Stimulated activated CD8-positive, alpha-beta memory T cell treated with anti-CD3 and anti-CD28 coated beads, Interleukin-15, amount 100 ng/mL, for 48 hours (primary cell): ENCODE measurements at places on chromosomes 7 and 10.

GRCh38 chr10:19952224-19953010, 136.2 kb downstream of the PLXDC2 start:
- no peak for DNase-seq

DNA sequence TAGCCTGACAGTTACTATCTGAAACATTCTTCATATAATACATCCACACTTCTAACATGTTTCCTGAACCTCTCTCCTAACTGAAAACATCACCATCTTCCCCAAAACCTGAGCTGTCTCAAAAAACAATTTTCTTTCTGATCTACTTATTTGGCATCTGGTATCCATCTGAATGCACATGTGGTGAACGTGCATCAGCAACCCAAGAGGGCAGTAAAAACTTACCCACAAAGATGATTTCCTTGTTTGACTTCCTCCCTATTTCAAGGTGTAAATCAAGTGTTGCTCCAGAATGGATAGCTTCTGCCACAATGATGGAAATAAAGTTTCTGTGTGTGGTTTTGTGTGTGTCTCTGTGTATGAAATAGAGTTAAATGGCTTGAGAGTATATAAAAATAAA, 500.4 kb downstream of the MAGI2 start:
- no peak for DNase-seq

DNA sequence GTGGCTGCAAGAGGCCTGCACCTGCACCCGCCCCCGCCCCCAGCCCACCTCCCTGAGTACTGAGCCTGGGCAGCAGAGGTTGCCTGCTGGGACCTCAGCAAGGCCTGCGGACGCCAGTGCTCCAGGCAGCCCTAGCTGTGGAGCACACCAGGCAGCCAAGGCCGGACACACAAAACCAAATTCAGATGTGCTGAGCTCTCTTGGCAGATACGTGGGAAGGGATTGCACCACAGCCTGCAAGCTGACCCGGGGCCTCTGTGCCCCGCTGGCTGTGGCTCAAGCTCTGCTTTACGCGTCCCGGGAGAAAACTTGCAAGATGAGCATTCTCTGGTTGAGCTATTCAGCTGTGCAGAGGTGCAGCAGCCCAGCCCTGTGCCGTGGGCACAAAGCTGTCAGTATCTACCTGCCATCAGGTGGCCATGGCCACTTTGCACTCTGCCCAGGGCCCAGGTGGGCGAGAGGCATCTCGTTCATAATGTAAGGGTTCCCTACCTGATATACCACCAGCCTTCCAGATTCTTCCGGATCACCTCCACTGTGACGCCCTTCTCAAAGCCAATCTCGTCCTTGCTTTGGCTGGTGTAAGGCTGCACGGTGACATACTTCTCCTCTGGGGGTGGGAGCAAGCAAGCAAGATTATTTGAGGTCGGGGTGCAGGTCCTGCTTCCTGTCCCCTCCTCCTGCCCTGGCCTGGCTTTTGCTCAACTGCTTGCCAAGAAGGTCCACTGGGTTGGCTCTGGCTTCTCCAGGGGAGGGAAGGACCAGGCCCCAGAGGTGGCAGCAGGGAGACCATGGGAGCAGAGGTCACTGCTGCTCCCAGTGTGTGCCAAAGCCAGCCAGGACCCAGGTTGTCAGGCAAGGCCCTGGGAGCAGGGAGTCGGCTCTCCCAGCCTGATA, 123.4 kb downstream of the NEURL1 start:
- no peak for DNase-seq

- no peak for DNase-seq
These were observed 130.6 kb downstream of the EBF3 start for GRCh38 chr10:129833468-129833950.

DNA sequence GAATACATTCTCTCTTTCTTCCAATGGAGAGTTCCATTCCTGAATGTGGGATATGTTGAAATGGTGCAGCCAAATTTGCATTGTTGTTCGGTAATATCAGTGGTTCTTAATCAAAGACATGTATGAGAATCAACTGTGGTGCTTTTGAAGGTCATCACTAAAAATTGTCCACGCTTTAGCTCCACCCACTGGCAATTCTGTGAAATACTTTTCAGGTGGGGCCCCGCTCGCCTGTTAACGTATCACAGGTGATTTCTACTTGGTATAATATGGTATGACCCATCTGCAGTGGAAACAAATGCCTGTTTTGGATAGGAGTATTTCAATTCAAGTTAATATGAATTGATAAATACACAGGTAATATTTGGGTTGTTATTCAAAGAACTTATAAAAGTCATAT, 178.4 kb downstream of the NSUN6 start:
- DNase-seq, result no peak

DNA sequence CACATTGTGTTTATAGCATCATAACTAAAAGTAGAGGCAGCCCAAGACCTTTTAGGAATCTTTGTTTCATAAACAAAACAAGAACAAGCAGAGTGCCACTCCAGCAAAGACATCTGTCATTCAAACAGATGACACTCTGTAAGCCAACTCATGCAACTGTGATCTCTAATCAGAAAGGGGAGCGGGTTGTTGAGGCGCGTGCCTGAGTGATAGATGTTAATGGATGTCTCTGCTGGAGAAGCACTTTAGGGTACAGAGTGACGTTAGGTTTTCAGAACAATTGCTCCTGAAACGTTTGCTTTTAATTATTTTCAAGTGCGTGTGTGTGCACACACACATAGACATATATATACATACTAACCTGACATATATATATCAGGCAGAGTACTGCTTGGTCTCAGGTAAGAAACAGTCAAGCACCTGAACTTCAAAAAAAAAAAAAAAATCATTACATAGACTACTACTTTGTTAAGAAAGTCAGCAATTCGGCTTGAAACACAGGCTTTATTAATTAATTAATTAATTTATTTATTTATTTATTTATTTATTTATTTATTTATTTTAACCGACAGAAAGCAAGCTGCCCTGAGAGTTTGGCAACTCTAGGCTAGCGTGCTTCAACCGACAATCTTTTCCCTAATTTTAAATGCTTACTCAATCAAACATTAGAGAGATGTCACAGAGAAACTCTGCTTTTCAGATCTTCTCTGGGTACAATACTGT, 109.1 kb downstream of the POU6F2 start:
- no peak for DNase-seq

DNA sequence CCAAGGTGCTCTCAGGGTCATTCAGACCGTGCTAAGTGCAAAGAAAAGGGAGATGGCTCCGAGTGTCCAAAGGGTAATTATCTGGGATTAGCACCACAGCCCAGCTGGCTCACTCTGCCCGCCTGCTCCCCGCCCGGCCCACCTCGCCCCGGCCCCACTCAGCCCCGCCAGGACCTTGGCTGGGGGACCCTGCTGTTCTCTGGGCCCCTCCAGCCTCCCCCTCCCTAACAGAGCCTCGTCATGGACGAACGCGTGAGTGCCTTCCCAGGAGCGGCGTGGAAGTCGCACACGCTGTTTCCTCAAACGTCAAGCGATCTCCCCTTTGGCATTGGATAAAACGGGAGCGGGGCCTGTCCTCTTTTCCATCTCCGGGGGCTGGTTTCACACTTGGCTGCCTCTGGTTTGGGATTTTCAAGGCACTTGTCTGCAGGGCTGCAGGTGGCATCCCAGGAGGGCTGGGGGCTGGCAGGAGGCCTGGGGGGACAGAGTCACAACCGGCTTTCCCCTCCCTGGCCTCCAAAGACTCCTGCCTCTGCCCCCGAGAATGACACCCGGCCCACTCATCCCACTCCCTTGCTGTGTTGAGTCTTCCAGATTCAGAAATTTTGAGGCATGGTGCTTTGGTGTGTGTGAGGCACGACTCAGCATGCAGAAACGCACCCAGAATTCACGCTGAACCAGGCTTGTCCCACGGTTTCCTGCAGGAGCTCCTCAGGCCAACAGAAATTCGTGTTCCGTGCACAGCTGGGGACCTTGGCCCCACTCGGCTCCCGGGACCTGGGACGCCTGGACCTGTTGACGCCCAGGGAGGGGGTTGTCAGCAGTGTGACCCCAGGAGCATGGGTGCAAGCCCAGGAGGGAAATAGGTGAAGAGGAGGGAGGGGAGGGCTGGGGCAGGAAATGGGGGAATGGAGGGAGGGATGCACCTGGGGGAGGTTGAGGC, 110.0 kb downstream of the PDGFA start:
- DNase-seq, result no peak

GRCh38 chr7:32070406-32071360, at the start of gene PDE1C:
TSS of gene PDE1C (minus strand) at chr7:32070407.
- no peak for DNase-seq

DNA sequence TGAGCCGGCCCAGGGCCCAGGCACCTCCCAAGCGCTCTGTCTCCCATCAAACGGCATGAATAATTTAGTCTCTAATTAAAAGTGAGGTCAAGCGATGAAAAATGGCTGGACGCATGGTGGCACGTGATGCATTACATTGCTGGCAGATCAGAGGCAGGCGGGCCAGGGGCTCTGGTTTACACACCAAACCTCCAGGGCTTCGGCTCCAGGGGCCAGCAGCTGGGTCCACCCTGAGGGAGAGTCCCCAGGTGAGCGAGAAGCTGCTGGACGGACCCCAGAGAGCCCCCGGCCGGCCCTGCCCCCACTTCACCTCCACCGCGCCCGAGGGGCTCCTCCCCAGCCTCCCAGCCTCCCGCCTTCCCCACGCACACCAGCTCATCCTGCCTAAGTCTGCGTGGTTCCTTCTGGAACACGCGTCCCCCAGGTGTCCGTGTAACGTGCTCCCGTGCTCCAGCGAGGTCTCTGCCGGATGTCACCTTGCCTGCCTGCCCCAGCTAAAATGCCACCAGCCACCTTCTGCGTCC, 23.2 kb downstream of the UNCX start:
- DNase-seq, result no peak

GRCh38 chr10:16993186-16993585, 136.4 kb downstream of the CUBN start:
- DNase-seq, result no peak

GRCh38 chr7:49151146-49151545, 226.8 kb downstream of the CDC14C start:
- DNase-seq, result no peak

GRCh38 chr10:84755311-84755710, 426.9 kb downstream of the CCSER2 start:
- DNase-seq, result no peak

GRCh38 chr7:112105584-112106530, 100.3 kb downstream of the DOCK4 start:
- DNase-seq, result no peak

DNA sequence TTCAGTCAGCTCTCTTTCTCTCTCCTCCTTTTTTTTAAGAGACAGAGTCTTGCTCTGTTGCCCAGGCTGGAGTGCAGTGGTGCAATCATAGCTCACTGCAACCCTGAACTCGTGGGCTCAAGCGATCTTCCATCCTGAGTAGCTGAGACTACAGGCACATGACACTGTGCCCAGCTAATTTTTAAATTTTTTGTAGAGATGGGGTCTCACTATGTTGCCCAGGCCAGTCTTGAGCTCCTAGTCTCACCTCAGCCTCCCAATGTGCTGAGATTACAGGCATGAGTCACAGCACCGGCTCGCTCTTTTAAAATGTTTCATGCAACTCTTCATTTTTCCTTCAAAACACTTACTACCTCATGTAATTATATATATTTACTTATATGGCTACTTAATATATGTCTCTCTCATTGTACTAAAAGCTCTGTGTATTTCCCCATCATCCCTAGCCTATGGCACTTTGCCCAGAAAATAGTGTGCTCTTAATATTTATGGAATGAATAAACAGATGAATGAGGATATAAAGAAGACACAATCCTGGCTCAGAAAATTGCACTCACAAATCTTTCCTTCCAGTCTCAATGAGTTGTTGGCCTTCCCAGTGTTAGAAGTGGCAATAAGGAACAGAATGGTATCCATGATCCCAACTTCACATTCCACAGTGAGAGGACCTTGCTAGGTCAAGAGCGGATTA, 33.9 kb downstream of the EBLN1 start:
- no peak for DNase-seq

GRCh38 chr10:6068006-6068405, 5.8 kb upstream of the IL2RA start:
- DNase-seq, result no peak

GRCh38 chr10:3723766-3724165, 61.2 kb downstream of the KLF6 start:
- DNase-seq, result no peak

- no peak for DNase-seq
These were observed 2.0 kb upstream of the ANLN start for GRCh38 chr7:36387435-36388231.

DNA sequence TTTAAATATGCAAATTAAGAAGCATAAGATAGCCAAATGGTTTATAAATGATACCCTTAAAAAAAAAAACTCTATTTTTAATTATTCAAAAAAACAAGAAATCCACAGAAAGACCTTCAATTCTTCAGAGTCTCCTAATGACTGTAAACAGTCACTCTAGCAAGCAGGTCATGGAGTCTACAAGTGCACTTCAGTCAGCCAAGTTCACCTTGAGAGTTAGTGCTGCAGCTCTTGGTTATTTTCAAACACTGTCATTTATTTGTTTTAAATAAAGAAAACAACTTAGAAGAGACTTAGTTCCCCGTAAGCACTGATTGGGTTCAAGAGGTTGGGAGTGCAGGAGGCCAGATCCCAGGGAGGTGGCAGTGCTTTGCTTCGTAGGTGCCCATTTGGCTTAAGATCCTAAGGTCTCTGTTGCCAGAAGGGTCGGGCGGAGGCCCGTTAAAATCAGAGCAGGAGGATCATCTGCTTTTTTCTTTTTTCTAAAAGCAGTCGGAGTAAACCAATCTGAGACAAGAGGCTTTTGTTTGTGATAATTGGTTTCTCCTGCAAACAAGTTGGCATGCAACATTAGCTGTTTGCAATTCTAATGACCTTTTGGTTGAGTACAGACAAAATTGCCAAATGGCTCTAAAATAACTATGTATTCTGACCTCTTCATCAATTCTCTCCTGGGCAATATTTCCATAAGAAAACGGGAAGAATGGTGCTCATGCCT, 86.4 kb upstream of the ELMO1 start:
- DNase-seq, result no peak

DNA sequence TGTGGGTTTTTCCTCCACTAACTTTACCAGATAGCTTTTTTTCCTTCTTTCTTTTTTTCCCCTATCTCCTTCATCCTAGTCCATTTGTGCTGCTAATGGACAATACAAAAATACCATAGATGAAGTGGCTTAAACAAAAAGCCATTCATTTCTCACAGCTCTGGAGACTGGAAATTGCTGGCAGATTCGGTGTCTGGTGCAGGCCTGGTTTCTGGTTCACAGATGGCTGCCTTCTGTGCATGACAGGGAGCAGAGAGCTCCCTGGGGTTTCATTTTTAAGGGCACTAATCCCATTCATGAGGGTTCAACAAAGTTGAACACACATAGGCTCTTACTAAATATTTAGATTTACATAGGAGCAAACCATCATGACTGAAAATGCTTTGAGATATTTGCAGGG, 467.4 kb downstream of the TYW1 start:
- DNase-seq, result no peak
